ENCODE measurements at places on chromosomes 5 and 9. TPM values are rescaled to one million over a fixed set of nuclear protein-coding genes. Genes with fewer than 3 reads are reported as not detected.

- peaks cover 42% of the 10 kb centered on the region for H3K27me3 ChIP-seq
- no peak for DNase-seq
- no peaks in the 10 kb centered on the region for H3K36me3 ChIP-seq
- H3K4me3 ChIP-seq: no peak overlapping the region
- H3K27ac ChIP-seq: no peak overlapping the region
These were observed 10.6 kb upstream of the FAM163B start for GRCh38 chr9:133619791-133620190.

DNA sequence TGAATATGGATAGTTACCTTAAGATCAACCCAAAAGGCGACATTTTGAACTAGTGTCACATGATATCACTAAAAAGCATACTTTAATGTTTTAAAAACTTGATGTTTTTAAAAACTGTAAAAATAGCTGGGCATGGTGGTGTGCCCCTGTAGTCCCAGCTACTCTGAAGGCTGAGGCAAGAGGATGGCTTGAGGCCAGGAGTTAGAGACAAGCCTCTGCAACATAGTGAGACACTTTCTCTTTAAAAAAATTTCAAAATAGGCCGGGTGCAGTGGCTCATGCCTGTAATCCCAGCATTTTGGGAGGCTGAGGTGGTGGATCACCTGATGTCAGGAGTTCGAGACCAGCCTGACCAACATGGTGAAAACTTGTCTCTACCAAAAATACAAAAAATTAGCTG lies 129.5 kb downstream of the NPR3 start:
- no peak for DNase-seq
- no peaks in the 10 kb centered on the region for H3K4me1 ChIP-seq
- no peak overlapping the region for H3K27ac ChIP-seq
- no peaks in the 10 kb centered on the region for H3K36me3 ChIP-seq
- H3K27me3 ChIP-seq: no peaks in the 10 kb centered on the region

The CSNK1G3 gene
- 59.4 TPM for total RNA-seq

The GCNT1 gene
- 14.7 TPM for total RNA-seq
